HT-29 (cell line): ENCODE measurements at places on chromosomes 11 and 22. TPM values are rescaled to one million over a fixed set of nuclear protein-coding genes. Genes with fewer than 3 reads are reported as not detected.
A peak's percentile ranks its signal among the peaks of the same experiment; 100 is the strongest.

DNA sequence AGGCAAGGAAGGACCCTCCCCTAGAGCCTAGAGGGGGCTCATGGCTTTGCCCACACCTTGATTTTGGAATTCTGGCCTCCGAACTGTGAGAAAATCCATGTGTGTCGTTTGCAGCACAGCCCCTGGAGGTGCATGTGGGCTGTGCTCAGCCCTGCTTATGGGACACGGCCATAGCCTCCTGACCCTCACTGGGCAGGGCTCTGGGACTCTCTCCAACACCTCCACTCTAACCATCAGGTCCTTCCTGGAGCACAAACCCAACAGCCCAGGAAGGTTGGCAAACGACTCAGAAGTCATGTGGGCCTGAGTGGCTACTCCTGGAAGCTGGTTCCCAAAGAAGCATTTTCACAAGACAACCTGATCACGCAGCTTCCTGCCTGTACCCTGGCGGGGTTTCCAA lies 144.1 kb downstream of the CTTN start:
- no peak for DNase-seq

DNA sequence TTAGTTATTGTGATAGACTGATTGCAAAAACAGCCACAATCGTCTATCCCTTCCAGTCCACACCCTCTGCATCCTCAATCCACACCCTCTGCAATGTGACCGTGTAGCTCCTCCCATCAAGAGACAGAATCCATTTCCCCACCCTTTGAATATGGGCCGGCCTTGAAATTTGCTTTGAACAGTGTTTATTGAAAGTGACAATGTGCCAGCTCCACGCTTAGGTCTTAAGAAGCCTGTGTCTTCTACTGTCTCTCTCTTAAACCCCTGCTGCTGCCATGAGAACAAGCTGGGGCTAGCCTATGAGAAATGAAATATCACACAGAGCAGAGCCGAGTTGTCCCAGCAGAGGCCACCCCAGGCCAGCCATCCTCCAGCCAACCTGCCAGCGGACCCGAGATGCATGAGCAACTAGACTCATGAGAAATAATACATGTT lies 22.3 kb upstream of the MICAL2 start:
- peak; percentile 47 for DNase-seq

DNA sequence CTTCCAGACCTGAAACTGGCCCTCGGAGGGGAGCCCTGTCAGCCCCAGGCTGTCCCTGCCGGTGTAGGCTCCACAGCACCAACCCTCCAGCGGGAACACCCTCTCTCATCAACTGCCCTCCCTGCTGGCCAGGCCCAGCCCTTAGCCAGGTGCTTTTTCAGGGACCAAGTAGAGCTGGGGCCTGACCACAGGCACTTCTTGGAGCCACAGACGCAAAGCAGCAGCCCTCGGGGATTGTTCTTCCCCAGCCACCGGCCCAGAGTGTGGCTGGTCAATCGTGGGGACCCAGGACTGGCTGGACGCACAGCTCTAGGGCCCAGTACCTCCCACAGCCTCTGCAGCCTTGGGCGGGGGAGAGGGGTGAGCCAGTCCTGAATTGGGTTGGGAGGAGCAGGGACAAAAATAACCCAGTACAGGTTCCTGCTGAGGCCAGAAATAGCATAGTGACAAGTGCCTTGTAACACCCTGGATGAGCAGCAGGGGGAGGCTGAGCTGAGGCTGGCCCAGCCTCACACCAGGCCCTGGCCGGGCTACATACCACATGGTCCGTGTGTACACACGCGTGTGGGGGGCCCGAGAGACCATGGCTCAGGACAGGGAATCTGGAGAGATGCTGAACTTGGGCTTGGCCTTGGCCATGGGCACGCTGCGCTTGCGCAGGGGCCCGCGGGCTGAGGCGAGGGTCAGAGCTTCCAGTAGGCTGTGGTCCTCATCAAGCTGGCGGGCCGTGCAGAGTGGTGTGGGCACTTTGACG lies 2.0 kb downstream of the KCNJ11 start:
- DNase-seq = peak; percentile 77

- DNase-seq = no peak
Observed at GRCh38 chr22:40279017-40279416, 67.3 kb upstream of the ADSL start.

Gene WT1
- not detected in 2 replicates for total RNA-seq

Gene CCDC81
- 0.08 and 0.31 TPM in 2 replicates for total RNA-seq

Gene OR51I1
- not detected in 2 replicates for total RNA-seq
